ENCODE measurements at places on chromosomes 13 and 19.

DNA sequence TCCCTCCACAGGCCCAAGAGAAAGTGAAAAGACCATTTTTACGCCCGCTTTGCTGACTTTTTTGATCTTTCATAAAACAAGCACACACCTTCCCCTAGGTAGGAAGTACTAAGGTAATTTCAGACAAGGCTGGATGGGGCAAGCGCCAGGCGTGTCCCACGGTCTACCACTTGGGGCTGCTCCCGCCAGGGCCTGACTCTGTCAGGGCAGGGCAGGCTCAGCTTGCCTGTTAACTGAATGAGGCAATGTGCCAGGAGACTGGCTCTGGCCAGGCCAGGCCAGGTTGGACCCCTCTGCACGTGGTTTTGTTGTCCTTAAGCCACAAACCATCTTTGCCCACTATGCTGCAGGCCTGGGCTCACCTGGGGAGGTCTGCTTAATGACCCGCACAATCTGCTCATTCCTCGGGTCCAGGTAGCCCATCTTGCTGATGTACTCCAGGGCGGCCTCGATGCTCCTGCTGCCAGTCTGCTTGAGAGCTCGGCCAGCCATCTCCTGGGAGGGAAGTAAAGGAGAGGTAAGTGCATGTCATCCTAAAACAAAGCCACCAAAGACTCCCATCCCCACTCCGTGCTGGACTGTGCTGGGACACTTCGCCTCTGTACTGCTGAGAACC, 70.4 kb downstream of the LATS2 start:
- DNase-seq: no peak

DNA sequence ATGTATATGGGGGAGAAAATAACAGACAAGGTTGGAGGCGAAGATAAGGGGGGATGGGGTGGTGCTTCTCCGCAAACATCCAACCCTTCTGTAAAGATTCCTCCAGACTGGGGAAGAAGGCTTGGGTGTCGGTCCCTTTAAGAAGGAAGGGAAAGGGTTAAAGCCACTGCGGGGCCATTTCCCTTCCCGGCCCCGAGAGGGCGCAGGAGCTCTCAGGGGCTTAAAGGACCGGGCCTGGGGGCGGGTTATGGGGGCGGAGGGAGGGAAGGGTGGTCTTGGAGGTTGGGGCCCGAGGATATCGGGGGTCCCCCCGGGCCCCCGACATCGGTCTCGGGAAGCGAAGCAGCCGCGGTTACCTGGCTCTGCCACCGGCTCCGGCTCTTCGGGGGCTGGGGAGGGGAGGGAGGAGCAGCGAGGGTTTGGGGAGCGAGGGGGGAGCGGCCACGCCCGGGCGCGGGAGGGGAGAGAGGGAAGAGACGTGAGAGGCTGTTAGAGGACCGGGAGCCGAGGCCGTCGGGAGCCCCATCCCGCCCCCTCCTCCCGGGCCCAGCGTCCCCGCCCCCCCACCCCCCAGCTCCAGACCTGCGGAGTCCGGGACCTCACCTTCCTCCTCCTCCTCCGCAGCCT, 2.8 kb downstream of the TNNT1 start:
- DNase-seq: no peak

GRCh38 chr19:30287973-30288372, 84.2 kb upstream of the ZNF536 start:
- no peak for DNase-seq

- DNase-seq: no peak
Measured at GRCh38 chr13:91565296-91565695, 166.9 kb downstream of the GPC5 start.

- DNase-seq: no peak
Measured at GRCh38 chr19:11041966-11042627, 47.2 kb upstream of the LDLR start.

- no peak for DNase-seq
Measured at GRCh38 chr13:113186061-113186900, 22.2 kb downstream of the PCID2 start.

Data from NCI-H524 treated with DMSO at 0.1 percent for 48 hours (cell line).